Liver (tissue), 10 donors: ENCODE measurements at places on chromosomes 7 and 10. TPM values are rescaled to one million over a fixed set of nuclear protein-coding genes. Genes with fewer than 3 reads are reported as not detected.

DNA sequence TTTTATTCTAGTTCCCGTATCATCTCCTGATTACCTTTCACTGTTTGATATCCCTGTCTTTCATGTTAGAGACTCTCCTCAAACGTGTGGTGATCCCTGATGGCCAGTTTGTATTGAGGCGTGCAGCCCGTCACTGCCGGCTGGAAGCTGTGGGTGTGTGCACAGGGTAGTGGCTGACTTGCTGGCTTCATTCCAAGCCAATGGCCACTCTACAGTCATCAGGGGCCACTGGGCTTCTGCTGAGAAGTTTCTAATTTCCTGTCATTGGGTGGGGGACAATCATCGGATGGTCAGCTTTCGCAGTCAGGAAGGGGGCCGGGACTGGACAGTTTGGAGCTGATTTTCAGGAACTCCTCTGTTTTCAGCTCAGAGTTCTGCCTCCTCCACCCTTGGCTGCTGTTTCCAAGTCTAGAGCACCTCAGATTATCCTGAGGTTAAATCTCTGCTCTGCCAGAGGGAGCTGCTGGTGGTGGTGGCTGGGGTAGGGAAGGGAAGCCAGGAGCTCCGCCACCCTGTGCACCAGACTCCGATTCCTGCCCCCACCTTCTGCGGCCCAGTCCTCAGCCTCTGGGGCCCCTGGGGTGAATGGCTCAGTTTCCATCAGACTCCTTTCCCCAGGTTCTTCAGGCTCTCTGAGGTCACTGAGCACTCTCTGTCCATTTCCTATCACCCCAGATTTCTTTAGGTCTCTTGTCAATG lies 34.9 kb downstream of the BAIAP2L1 start:
- H3K36me3 ChIP-seq, result no peaks in the 10 kb centered on the region
- no peak for DNase-seq
- peaks cover 2% of the 10 kb centered on the region for H3K4me1 ChIP-seq
- H3K27me3 ChIP-seq, result no peaks in the 10 kb centered on the region
- no peak overlapping the region for H3K4me3 ChIP-seq

- no peaks in the 10 kb centered on the region for H3K36me3 ChIP-seq
- H3K27ac ChIP-seq, result no peak overlapping the region
- no peak overlapping the region for H3K4me3 ChIP-seq
- H3K27me3 ChIP-seq, result no peaks in the 10 kb centered on the region
- no peaks in the 10 kb centered on the region for H3K4me1 ChIP-seq
These were observed 52.3 kb upstream of the SEPHS1 start for GRCh38 chr10:13400196-13400965.

- no peak for DNase-seq
- peaks cover 2% of the 10 kb centered on the region for H3K36me3 ChIP-seq
- H3K4me1 ChIP-seq, result no peaks in the 10 kb centered on the region
- no peak overlapping the region for H3K27ac ChIP-seq
- no peaks in the 10 kb centered on the region for H3K27me3 ChIP-seq
- H3K4me3 ChIP-seq, result no peak overlapping the region
These were observed 33.9 kb downstream of the SPDYE17 start for GRCh38 chr7:76998285-76998589.

DNA sequence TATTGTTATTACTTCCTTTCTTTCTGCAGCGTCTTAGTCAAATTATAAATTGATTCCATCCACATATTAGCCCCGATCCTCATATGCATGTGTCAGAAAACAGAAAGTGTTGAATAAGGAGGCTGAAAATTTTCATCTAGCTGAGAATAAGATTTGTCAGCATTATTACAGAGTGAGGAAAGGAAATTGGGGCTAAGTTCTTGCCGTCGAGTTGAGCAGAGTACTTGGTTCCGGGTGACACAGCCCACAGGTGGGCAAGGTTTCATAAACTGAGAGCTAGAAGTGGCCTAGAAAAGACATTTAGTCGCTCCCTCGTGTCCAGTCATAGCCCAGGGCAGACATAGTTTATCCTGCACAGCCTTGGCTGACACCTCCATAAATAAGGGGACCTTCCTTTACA lies 461.7 kb upstream of the GALNT17 start:
- H3K27me3 ChIP-seq, result no peaks in the 10 kb centered on the region
- peaks cover 17% of the 10 kb centered on the region for H3K4me1 ChIP-seq
- H3K36me3 ChIP-seq, result no peaks in the 10 kb centered on the region
- no peak for DNase-seq
- H3K27ac ChIP-seq, result no peak overlapping the region
- no peak overlapping the region for H3K4me3 ChIP-seq

GRCh38 chr7:7292085-7292484 lies 109.7 kb downstream of the C1GALT1 start:
- no peak overlapping the region for H3K4me3 ChIP-seq
- no peak overlapping the region for H3K27ac ChIP-seq
- H3K36me3 ChIP-seq, result no peaks in the 10 kb centered on the region

GRCh38 chr10:123635745-123636144 lies 30.4 kb upstream of the GPR26 start:
- no peak overlapping the region for H3K4me3 ChIP-seq
- H3K27ac ChIP-seq, result no peak overlapping the region
- no peaks in the 10 kb centered on the region for H3K4me1 ChIP-seq
- DNase-seq, result no peak
- H3K27me3 ChIP-seq, result no peaks in the 10 kb centered on the region
- H3K36me3 ChIP-seq, result no peaks in the 10 kb centered on the region

- H3K36me3 ChIP-seq, result no peaks in the 10 kb centered on the region
- H3K27ac ChIP-seq, result peak overlapping the region; percentile 83
- H3K27me3 ChIP-seq, result no peaks in the 10 kb centered on the region
- peak overlapping the region; percentile 38 for H3K4me3 ChIP-seq
- DNase-seq, result no peak
These were observed 4.6 kb upstream of the SERPINE1 start for GRCh38 chr7:101121991-101122932.

- H3K4me3 ChIP-seq, result no peak overlapping the region
- no peak for DNase-seq
- H3K27me3 ChIP-seq, result no peaks in the 10 kb centered on the region
- H3K27ac ChIP-seq, result no peak overlapping the region
- no peaks in the 10 kb centered on the region for H3K4me1 ChIP-seq
These were observed 199.3 kb downstream of the FRMD4A start for GRCh38 chr10:14131261-14131960.

- no peak overlapping the region for H3K4me3 ChIP-seq
- no peaks in the 10 kb centered on the region for H3K27me3 ChIP-seq
- H3K4me1 ChIP-seq, result peaks cover 3% of the 10 kb centered on the region
- no peak overlapping the region for H3K27ac ChIP-seq
- no peaks in the 10 kb centered on the region for H3K36me3 ChIP-seq
These were observed 101.8 kb downstream of the PTPRE start for GRCh38 chr10:128008521-128009250.

DNA sequence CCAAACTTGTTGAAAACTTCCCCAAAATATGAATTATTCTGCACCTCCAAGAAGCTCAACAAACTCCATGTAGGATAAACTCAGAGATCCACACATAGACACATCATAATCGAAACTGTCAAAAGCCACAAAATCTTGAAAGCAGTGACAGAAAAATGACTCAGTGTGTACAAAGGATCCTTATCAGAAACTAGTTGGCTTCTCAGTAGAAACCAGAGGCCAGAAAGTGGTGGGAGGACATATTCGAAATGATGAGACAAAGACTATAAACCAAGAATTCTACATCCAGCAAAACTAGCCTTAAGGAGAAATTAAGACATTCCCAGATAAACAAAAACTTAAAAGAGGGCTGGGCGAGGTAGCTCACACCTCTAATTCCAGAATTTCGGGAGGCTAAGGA lies 38.5 kb downstream of the MCMBP start:
- H3K27me3 ChIP-seq, result no peaks in the 10 kb centered on the region
- DNase-seq, result no peak
- H3K27ac ChIP-seq, result no peak overlapping the region

- H3K36me3 ChIP-seq, result no peaks in the 10 kb centered on the region
- no peak overlapping the region for H3K27ac ChIP-seq
- DNase-seq, result no peak
These were observed 75.2 kb upstream of the PRLHR start for GRCh38 chr10:118670472-118671124.

- no peaks in the 10 kb centered on the region for H3K4me1 ChIP-seq
- DNase-seq, result no peak
- H3K27me3 ChIP-seq, result no peaks in the 10 kb centered on the region
- H3K27ac ChIP-seq, result no peak overlapping the region
These were observed 1212.4 kb downstream of the SORCS1 start for GRCh38 chr10:105952153-105952552.

DNA sequence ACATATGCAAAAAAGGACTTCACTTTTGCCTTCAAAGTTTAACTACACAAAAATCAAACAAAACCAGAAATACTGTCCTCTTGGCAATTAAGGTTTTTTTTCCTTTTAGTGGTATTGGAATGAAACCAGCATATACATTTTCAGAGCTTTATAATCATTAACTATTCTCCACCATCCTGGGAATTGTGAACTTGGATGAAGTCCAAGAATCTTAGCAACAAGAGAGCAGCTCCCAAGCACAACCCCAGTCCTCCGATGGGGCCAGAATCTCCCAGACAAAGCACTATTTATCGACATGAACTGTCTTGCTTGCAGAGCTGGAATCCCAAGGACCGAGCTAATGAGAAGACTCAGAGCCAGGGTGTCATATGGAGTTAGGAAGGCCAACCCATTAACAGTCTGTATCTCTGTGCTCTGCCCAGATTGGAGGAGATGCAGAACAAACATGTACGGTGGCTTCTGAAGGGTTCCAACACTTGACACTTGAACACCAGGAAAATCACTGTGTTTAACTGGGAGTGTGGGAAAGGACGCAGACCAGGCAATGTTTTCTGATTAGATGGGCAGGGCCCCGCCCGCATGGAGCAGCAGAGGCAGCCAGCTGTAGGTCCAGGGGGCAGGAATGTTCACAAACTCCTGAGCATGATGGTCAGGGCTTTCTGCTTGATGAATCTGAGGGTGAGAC lies 35.5 kb downstream of the PPP1R3C start:
- no peak overlapping the region for H3K4me3 ChIP-seq
- no peaks in the 10 kb centered on the region for H3K4me1 ChIP-seq
- no peak for DNase-seq
- H3K27me3 ChIP-seq, result no peaks in the 10 kb centered on the region
- no peak overlapping the region for H3K27ac ChIP-seq
- H3K36me3 ChIP-seq, result no peaks in the 10 kb centered on the region

DNA sequence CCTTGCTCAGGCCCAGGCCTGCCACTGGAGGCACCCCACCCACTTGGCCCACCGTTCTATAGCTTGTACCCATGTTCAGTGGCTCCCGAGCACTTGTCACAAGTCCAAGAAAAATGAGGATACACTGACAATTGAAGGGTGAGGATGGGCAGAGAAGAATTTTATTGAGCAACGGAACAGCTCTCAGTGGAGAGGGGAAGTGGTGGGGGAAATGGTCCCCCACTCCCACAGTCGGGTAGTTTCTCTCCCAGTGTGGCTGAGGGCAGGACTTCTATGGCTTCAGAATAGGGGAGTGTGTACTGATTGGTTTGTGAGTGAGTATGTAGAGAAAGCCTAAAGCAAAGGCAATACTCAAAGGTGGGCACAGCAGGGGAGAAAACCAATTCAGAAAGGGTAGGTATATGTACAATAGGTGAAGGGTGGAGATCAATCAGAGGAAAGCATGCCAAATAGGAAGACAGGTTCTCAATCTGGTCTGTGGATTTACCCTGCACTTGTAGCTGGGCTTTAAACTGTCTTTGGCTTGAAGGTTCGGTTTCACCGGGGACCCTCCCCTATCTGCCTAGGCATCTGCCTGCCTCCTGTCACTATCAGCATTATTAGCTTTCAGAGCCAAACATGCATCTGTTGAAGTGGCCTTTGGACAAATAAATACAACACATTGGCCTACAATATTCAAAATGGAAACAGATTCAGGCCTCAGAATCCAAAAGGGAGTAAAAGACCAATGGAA lies 8.9 kb upstream of the TSPAN13 start:
- no peaks in the 10 kb centered on the region for H3K27me3 ChIP-seq
- no peaks in the 10 kb centered on the region for H3K4me1 ChIP-seq
- no peak overlapping the region for H3K4me3 ChIP-seq
- H3K36me3 ChIP-seq, result no peaks in the 10 kb centered on the region
- H3K27ac ChIP-seq, result no peak overlapping the region

DNA sequence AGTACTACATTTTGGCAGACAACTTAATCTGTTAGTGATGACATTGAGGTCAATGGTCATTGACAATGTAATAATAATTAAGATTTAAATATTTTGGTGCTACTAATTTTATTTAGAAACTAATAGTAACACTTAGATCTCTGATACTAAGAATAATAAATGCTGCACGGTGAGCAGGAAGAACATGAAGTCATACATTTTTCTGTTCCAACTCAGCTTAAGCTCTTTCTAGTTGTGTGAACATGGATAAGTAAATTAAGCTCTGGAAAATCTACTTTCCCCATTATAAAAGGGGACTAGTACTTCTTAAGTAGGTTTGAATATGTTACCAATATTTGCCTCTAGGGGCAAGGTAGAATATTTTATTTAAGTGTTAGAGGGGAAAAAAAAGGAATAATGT lies 65.9 kb upstream of the MEOX2 start:
- no peak overlapping the region for H3K27ac ChIP-seq
- H3K4me1 ChIP-seq, result no peaks in the 10 kb centered on the region
- no peak overlapping the region for H3K4me3 ChIP-seq
- H3K27me3 ChIP-seq, result no peaks in the 10 kb centered on the region
- no peak for DNase-seq
- H3K36me3 ChIP-seq, result no peaks in the 10 kb centered on the region

DNA sequence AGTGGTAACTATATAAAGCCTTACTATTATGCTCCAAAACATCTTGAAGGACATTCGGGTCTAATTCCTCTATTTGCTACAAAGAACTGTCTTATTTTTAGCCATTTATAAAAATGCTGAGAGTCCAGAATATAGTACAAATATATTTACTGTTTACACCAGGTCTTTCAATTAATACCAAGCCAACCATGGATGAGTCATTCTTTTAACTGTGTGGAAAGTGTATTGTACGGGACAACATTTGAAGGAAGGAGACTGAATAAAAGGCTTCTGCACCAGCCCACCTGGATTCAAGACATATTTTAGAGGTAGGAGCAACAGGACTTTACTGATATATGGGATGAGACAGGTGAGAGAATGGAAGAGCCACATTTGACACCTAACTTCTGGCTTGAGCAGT lies 35.4 kb downstream of the MASTL start:
- no peak overlapping the region for H3K27ac ChIP-seq
- H3K4me3 ChIP-seq, result no peak overlapping the region
- no peak for DNase-seq
- no peaks in the 10 kb centered on the region for H3K4me1 ChIP-seq
- H3K36me3 ChIP-seq, result peaks cover 6% of the 10 kb centered on the region
- no peaks in the 10 kb centered on the region for H3K27me3 ChIP-seq

DNA sequence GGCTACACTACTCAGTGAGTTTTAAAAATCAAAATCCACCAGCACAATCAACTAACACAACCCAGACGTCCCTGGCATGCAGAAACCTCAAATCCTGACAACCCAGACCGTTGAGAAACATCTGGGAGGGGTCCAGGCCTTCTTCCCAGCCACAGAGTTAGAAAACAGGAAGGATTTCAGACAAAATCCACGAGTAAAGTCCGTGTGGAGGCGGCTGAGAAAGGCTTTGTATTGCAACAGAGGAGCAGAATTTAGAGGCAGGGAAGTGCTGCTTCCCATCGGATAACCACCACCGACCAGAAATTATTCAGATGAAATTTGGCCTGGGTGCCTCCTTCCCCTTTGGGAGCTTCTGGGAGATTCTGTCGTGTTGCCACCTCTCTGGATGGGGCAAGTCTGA lies 61.5 kb downstream of the TNS3 start:
- H3K4me1 ChIP-seq, result peaks cover 47% of the 10 kb centered on the region
- no peak for DNase-seq
- peak overlapping the region; percentile 97 for H3K27ac ChIP-seq
- H3K36me3 ChIP-seq, result peaks cover 5% of the 10 kb centered on the region
- H3K4me3 ChIP-seq, result no peak overlapping the region

The DDC gene
- 27.2 TPM for polyA plus RNA-seq

The CCT6A gene
- 44.6 TPM for polyA plus RNA-seq

The ADAMTS14 gene
- polyA plus RNA-seq, result 0.14 TPM

The TRIL gene
- 0.06 TPM for polyA plus RNA-seq

The CALHM3 gene
- polyA plus RNA-seq, result not detected

The TRIP6 gene
- polyA plus RNA-seq, result 17.7 TPM

The GNAT3 gene
- polyA plus RNA-seq, result not detected

The ADGRA1 gene
- 0.12 TPM for polyA plus RNA-seq

The PDK4 gene
- polyA plus RNA-seq, result 31.0 TPM

The ZPBP gene
- not detected for polyA plus RNA-seq
